Vagina (tissue), 2 donors: ENCODE measurements at places on chromosomes 4 and X.

GRCh38 chr4:20194123-20195013 is 57.3 kb upstream of the SLIT2 start:
- no peak for DNase-seq

DNA sequence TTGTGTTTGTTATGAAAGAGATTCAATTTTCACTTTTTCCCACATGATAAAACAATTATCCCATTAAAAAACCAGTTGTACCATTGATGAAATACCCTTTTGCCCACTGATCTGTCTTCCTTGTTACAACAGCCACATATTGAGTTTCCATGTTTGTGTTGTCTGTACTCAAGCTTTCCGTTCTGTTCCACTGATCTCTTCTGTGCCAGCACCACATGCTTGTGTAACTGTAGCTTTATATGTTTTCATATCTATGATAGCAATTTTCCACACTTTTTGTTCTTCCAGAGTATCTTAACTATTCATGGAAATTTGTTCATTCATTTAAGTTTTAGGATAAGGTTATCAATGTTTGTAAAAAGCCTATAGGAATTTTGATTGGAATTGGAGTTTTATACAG is 24.3 kb upstream of the RELL1 start:
- no peak for DNase-seq

- no peak for DNase-seq
Measured at GRCh38 chrX:9420275-9421265, 44.3 kb upstream of the TBL1X start.

- no peak for DNase-seq
Measured at GRCh38 chr4:38139187-38139586, 179.0 kb downstream of the PTTG2 start.

DNA sequence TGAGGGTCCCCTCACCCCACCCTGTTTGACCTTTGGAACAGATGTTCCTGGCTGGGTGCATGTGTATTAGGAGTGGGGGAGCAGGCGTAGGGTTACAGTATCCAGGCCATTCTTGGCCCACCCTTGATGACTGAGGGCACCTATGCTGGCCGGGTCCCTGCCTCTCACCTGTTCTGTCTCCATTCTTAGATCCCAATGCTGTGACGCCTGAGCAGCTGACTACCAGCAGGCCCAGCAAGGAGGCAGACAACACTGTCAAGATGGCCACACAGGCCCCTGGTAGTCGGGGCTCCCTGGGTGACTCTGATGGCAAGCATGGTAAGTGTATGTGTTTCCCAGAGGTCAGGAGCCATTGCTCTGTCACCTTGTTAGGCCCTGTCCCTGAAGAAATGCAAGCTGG is 10.9 kb downstream of the EFNB1 start:
- no peak for DNase-seq

- DNase-seq: no peak
Measured at GRCh38 chr4:114077610-114078009, 98.2 kb upstream of the ARSJ start.

DNA sequence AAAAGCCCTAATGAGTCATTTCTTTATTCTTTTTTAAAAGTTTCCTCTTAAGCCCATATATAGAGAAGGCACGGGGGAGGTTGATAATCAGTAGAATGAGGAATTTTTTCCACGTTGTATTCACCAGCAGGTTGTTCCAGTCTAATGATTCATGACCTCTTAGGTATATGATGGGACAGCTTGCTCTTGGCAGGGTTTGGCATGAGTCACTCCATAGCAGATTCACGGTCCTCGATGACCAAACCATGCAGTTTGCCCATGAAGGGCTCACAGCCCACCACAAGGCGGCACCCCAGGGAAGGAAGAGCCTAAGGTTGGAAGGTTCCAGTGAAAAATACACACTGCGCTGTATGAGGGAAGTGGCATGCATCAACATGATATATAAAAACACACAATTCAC is 623.8 kb upstream of the DIPK2B start:
- no peak for DNase-seq

DNA sequence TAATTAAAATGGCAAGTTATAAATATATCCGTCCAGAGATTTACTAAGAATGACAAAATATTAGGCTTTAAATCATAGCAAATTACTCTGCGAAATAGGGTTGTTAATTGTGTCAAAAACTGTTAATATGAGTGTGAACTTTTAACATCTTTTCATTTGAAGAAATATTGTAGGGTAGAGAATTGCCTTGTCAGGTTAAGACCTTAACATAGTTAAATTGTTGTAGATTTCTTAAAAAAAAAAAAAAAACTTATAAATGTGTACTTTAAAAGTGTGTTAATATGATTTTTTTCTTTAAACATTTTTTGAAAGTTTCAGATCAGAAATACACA is 107.7 kb upstream of the TLR2 start:
- no peak for DNase-seq

DNA sequence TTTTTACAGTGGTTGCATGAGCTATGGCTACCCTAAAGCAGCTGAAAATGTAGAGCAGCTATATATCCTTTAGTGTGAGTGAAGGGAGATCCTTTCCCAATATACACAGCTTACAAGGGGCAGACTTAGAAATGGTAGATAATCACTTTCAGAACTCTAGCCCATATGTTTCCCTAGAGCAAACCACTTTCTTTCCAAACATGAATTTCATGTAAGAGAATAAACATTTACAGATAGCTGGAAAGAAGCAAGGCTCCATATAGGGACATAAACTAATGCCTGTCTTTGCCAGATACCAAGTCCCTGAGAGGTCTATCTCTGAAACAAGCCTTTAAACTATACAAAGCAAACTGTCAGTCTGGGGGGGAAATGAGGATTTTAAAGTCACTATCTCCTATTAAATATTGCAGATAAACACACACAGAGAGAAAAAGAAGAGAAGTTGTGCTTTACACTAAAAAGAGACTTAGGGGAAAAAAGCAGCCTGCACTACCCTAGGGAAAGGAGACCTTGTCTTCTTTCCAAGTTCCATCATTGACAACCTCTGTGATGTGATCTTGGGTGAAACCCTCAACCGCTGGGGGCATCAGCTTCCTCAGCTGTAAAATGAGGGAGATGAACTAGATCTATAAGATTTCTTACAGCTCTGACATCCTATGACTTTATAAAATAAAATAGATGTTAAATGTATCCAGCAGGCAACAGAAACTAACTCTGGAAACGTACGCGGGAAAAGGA is 73.6 kb downstream of the TMEM156 start:
- no peak for DNase-seq

- DNase-seq: no peak
Measured at GRCh38 chr4:74944354-74944793, 11.5 kb downstream of the PARM1 start.

GRCh38 chr4:814312-814850 is 11.5 kb downstream of the CPLX1 start:
- DNase-seq: no peak

DNA sequence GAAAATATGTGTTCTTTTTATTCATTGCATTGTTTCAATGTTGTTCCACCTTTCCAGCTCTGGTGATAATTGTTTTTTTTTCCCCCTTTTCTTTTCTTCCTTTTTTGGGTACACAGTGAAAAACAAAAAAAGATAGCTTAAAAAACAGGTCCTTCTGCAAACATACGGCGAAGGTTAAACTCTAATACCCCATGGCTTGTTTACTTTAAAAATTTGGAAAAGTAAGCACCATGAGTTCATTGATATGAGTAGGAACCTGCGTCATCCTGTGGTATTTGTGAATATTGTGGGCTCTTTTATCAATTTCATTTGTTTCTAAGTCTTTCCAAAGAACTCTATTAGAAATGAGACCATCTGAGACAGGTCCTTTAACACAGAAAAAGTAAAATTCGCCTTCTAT is 123.5 kb downstream of the CHRNA9 start:
- DNase-seq: no peak

- no peak for DNase-seq
Measured at GRCh38 chr4:160981083-160981482, 1182.7 kb downstream of the FSTL5 start.

- no peak for DNase-seq
Measured at GRCh38 chrX:155262970-155263754, 1.1 kb downstream of the RAB39B start.

GRCh38 chr4:87258677-87259076 is 38.3 kb upstream of the KLHL8 start:
- DNase-seq: no peak
